ENCODE measurements at places on chromosomes 4 and X.

GRCh38 chr4:169147191-169147590 lies 123.6 kb downstream of the SH3RF1 start:
- DNase-seq: no peak

DNA sequence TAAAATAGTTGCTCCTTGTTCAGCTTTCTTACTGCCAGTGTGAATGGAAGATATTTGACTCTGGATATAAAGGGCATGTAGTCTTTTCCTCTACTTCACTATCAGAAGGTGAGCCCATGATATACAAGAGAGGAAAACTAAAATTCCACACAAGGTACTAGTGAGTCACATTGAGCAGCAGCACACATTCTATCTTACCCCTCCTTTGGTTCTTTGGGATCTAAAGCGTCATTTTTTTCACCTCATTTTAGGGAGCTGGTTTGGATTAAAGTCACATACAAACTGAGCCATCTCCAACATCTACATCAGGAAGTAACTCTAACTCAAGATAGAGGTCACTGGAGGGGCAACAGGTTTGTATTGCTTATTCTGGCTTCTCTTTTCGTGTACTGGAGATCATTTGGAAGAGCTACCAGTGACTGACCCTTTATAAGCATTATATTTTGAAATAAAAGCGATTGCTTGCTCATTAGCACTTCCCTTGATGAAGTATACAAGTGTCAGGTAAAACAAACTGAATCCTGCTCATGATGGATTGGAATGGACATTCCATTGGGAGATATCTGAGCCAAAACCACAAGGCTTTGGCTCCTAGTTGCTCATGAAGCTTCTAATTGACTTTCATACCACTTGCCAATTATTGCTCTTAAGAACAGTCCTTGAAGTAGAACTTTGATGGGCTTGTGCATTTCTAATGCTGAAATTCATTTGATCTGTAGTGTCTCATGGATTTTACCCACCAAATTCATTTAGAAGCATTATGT lies 124.1 kb downstream of the SPCS3 start:
- DNase-seq: peak; percentile 11

DNA sequence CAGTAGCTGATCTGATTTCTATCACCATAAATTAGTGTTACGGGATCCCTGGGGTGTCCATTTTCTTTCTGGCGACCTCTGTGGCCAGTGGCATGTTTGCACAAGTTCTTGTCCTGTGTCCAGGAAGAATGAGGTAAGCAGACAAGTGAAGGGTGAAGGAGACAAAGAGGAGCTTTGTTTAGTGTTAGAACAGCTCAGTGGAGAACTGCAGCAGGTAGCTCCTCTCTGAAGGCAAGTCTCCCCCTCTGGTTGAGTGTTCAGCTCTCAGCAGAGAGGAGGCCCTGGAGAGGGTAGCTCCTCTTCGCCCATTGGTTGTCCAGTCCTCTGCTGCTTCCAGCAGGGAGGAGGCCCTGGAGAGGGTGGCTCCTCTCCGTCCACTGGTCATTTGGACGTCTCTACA lies 47.2 kb downstream of the DMP1 start:
- no peak for DNase-seq

GRCh38 chrX:65266482-65266881 lies 268.1 kb downstream of the LAS1L start:
- DNase-seq: no peak

- DNase-seq: no peak
These were observed 522 bp downstream of the FNIP2 start for GRCh38 chr4:158769175-158769921.

- DNase-seq: no peak
These were observed 172.7 kb upstream of the LCORL start for GRCh38 chr4:18194278-18194677.

GRCh38 chrX:78119521-78120227 lies 15.6 kb downstream of the PGK1 start:
- no peak for DNase-seq

DNA sequence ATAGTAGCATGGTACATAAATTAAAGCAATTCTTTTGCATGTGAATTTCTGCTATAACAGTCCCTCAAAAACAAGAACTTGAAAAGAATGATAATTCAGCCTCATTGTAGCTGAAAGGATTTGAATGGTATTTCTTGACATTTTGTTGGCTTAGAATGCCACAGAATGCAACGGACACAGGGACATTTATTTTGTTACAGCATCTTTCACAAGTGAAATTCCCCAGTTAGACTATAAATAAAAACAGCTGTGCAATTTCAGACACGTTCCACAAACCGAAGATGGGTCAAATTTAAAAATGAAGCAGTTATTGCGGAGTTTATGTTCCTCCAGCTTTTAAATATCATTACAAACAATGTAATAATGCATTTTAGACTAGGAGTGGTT lies 82.8 kb upstream of the AMELX start:
- DNase-seq: no peak

- DNase-seq: no peak
These were observed 420.2 kb upstream of the CNKSR2 start for GRCh38 chrX:20954014-20954413.

DNA sequence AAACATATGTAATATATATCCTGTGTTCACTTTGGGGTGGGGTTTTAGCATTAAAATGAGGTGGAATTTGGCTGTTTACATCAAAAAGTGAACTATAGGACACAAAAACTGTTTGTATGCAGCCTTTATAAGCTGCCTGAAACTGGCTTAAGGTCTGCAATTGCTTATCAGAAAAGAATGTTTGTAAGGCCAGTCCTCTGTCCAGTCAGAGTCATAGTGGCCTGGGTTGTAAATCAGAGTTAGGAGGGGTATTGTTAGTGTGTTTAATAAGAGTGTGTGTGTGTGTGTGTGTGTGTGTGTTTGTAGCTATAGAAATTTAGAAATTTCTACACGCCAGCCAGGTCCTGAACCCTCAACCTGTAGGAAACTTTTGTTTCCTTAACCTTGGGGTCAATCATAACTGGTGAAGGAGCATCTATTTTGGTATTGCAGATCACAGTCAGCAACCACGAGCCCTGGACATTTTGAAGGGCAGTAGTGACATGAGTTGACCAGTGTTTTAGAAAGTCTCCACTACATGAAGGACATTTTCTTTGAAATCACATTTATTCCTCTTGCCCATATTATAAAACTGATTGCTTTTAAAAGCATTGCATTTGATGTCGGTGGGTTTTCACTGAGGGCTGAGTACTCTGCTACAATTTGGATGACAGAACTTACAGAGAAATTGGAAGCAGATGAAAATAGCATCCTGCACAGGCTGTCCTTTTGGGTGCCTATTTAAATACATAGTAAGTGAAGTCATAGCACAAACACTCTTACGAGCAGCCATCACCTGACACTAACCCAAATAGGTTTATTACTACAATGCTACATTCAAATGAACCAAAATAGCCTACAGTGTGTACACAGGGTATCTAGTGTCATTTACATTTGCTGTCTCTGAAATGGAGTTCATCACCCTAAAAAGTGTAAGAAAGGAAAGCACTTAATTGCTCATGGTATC lies 11.2 kb upstream of the TMEM154 start:
- no peak for DNase-seq

DNA sequence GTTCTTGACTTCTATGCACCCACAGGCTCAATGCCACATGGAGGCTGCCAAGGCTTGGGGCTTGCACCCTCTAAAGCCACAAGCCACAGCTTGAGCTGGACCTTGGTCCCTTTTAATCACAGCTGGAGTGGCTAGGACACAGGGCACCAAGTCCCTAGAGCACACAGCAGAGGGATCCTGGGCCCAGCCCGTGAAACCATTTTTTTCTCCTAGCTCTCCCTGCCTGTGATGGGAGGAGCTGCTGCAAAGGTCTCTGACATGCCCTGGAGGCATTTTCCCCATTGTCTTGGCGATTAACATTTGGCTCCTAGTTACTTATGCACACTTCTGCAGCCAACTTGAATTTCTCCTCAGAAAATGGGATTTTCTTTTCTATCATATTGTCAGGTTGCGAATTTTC lies 410.9 kb downstream of the GRID2 start:
- no peak for DNase-seq

GRCh38 chr4:48210966-48211328 lies 58.7 kb downstream of the TEC start:
- no peak for DNase-seq

GRCh38 chr4:73734530-73735001 lies 5.8 kb upstream of the CXCL8 start:
- DNase-seq: no peak

DNA sequence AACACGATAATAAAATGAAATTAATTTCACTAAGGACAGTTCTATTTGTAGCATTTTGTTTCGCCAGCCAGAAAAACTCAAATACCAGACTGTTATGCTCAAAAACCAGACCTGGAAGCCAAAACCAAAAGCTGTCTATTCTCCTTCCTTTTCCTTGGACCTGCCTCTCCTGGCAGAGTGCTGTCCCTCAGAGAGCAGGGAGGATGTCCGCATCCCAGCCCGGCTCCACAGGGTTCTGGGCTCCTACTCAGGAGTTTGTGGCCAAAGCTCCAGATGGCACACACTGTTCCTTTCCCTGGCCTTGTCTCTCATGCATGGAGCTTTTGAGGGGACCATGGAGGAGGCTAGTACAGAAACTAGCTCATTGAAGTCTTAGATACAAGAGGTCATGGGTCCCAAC lies 41.9 kb upstream of the C1QTNF7 start:
- no peak for DNase-seq

DNA sequence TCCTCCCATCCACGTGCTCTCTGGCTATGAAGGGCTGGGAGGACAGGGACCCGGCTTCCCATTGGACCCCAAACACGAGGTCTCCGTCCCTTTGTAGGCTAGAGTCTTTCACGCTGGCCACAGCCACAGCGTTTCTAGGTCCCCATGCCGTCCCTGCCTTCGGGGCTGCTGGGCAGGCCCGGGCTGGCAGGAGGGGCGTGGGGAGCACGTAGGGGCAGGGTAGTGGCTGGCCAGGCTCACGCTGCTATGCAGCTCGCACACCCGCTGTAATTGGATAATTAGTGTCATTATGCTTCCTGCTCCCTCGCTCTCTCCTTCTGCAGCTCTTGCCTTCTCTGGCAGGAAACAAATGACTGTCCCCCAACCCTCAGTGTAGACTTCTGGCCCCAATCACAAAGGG lies 9.8 kb downstream of the ATP2B3 start:
- DNase-seq: no peak

GRCh38 chr4:26522478-26522877 lies 32.2 kb upstream of the CCKAR start:
- DNase-seq: peak; percentile 57

GRCh38 chr4:95601356-95601755 lies 52.6 kb upstream of the UNC5C start:
- no peak for DNase-seq

DNA sequence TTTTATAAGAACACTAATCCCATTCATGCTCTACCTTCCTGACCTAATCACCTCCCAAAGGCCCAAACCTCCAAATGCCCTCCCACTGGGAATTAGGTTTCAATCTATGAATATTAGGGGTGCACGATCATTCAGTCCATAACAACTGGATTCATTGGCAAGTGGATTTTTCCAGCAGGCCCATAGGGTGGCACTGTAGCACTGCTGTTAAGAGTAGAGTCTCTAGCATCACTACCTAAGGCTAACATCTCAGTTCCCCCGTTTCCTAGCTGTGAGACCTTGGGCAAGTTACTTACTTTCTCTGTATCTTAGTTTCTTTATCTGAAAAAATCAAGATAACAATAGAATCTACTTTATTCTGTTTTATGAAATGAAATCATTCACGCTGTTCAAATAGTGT lies 315.8 kb downstream of the STIM2 start:
- DNase-seq: peak; percentile 48

DNA sequence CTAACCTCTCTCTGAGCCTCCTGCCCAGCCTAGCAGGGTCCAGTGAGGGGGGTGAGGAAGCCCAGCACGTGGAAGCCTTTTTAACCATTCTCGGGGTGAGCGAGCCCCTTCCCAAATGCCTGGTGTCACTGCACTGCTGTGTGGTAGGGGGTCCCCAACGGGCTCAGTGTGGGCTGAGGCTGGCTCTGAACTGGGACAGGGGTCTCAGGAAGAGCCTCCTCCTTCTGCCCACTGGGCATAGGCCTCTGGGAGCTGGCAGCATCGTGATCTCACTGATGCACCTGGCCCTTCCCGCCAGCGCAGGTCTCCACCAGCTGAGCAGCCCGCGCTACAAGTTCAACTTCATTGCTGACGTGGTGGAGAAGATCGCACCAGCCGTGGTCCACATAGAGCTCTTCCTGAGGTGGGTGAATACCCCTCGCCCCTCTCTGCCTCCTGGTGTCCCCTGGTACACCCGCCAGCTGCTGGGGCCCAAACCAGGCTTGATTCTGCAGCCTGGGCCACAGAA lies 12.6 kb downstream of the HTRA3 start:
- no peak for DNase-seq

- DNase-seq: no peak
These were observed 76.1 kb downstream of the KDM6A start for GRCh38 chrX:44949125-44949524.

GRCh38 chr4:24594887-24595286 lies 10.5 kb upstream of the DHX15 start:
- DNase-seq: no peak

DNA sequence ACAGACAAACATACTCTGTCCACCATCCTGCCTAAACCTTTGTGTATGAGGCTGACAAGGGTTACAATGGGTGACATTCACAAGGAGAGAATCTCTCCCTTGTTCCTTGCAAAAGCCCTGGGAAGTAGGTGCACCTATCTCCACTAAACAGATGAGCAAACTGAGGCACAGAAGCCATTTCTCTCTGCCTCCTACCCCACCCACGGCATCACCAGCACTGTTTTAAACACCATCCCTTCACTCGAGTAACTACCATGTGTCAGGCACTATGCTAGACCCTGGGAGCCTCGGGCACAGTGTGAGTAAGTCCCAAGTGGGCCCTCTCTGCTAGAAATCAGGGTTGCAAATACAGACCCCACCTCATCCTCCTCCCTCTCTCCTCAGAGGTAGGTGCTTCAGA lies 899 bp downstream of the LYAR start:
- no peak for DNase-seq

- peak; percentile 23 for DNase-seq
These were observed at the start of gene ARMCX2 for GRCh38 chrX:101659601-101660063. Gene ARMCX2 (minus strand): TSS chrX:101659850. CDS start chrX:101657588, 2,262 bp downstream.

DNA sequence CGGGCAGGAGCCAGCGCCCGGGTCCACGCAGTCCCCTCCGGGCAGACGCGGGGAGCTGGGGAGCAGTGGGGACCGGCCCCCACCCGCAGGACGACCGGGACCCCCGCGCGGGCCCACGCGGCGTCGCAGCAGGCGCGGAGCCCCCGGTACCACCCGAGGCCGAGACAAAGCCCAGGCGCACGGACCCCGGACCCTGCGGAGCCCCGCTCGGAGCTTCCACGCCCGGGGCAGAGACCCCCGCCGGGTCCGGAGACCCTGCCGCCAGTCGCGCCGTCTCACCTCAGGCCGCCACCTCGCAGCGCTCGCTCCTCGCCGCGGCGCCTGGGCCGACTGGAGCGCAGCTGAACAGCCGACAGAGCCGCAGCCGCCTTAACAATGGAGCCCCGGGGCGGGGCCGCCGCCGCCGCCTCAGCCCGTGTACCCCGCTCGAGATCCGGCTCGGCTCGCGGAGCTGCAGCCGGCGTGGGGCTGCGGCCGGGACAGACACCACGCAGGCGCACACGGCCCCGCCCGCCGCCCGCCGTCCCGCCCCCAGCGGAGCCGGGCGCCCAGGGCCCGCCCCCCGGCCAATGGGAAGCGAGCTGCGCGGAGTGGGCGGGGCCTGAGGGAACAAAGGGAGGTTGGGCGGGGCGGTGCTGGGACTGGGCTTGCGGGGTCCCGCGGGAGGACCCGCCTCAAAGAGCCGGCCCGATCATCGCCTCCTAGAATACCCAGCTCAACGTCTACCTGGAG lies at the start of gene AFAP1:
TSS of gene AFAP1 (minus strand) at position 485 of the 732 bp plus-strand sequence. CDS start 67,783 bp downstream, outside the sequence.
- no peak for DNase-seq
